ENCODE measurements at places on chromosomes 16 and 17.
A peak's percentile ranks its signal among the peaks of the same experiment; 100 is the strongest.

DNA sequence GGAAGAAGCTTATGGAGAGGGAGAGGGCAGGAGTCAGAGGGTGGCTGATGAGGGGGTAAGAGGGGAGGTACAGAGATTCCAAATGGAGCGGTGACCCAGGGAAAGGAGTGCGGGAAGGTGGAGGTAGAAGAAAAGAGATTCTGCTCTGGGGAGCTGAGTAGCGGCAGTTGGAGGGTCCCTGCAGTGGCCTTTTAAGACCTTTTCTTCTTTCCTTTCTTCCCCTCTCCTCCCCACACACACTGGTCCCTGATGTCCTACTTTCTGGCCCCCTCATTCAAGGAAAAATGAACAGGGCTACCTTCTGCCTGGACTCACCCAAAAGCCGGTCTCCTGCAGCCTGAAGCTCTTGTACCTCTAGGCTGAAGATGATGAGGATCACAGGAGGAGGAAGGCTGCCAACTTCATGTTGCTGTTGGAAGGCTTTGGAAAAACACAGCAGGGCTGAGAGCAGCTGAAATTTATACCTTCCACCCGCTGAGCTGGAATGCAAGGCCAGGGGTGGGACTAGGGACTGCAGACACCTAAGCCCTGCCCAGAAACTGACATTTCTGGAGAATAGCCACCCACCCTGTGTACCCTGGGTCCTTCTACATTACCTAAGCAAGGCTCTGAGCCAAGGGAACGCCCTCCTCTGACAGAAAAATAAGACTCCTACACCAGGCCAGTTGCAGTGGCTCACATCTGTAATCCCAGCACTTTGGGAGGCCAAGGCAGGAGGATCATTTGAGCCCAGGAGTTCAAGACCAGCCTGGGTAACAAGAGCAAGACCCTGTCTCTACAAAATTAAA lies 9.4 kb upstream of the HEATR6 start:
- peak; percentile 53 for DNase-seq

DNA sequence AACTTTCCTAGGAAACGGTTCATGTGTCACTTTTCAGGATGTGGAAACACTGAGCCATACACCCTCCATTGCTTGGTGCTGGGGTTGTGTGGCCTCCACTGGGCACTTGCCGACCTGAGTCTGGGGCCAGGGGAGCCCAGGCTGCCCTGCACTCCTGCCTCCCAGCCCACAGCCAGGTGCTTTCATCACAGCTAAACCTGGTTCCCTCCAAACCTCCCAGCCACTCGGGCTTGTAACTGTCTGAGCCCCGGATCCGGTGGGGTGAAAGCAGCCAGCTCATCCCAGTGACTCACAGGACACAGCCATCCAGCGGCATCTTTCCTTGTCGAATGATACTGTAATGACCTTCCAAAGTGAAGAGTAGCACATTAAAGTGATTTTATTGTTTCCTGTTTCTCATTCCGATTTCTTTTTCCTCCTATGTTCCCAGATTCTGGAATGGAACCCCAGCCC lies 19.8 kb downstream of the CARHSP1 start:
- no peak for DNase-seq

DNA sequence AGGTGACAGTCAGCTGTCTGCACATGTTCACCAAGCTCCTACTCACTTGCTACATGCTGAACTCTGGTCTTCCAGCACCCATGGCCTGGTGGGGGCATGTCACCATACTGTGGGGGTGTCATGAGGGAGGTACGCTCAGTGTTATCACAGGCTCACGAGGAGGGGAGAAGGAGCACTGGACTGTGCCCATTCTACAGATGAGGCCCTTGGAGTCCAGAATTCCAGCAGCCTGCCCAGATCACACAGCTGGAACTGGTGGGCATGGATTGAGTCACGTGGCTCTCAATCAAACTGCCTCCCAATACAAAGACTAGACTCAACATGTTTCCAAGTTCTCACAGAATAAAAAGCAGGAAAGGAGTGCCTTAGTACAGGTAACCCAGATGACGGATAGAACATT lies 10.7 kb downstream of the AXIN2 start:
- no peak for DNase-seq

GRCh38 chr16:54405478-54405877 lies 118.9 kb upstream of the IRX3 start:
- DNase-seq, result no peak

DNA sequence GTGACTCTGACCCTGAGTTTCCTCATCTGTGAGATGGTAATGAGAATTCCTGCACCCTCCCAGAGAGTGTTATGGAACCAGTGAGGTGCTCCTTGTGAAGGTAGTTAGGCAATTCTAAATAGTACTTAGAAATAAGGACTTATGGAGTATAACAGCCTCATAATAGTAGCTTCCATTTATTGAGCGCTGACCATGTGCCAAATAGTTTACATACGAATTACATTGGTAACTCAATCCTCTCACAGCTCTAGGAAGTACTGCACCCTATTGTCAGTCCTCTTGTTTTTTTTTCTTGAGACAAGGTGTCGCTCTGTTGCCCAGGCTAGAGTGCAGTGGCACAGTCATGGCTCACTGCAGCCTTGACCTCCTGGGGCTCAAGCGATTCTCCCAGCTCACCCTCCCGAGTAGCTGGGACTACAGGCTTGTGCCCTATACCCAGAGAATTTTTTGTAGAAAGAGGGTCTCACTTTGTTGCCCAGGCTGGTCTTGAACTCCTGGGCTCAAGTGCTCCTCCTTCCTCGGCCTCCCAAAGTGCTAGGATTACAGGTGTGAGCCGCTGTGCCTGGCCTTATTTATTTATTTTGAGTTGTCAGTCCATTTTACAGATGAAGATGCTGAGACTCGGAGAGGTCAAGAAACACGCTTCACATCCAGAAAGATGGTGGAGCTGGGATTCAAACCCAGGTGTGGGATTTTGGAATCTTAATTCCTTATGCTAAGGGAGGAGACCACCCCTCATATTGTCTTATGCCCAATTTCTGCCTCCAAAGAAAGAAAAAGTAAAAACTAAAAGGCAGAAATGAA lies 2.9 kb downstream of the TNS4 start:
- no peak for DNase-seq

GRCh38 chr16:88633684-88634140 lies 4.7 kb upstream of the IL17C start:
- no peak for DNase-seq

- DNase-seq, result peak; percentile 98
Observed at GRCh38 chr17:44110823-44111633, 12.4 kb downstream of the HDAC5 start.

DNA sequence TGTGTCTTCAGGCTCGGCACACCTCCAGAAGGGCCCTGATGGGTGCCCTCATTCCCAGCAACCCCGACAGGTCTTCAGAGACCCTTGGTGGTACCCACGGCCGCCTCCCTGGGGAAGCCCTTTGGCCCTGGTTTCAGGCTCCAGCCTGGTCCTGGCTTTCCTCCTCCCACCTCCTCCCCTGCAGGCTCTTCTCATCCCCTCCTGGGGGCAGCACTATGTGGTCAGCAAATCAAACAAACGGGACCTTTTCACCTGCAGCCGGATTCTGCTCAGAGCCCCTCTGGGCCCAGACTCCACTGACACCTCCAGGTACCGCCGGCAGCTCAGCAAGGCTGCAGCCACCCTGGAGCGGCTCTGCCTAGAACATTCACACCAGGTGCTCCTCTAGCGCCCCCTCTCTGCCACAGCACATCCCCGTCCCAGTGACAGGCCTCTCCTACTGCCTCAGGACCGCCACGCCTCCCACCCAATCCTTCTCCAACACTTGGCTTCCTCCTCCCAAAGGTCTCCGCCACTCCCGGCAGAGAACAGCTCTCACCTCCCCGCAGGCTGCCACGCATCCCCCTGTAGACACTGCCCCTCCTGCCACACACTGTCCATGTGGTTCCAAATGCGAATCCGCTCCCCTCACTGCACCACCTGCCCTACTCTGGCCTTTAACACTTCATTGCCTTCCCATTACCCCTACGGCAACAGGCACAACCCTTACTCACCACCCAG lies 12.0 kb downstream of the CORO7 start:
- DNase-seq, result no peak

GRCh38 chr17:17877529-17878358 lies 41.0 kb upstream of the SREBF1 start:
- peak; percentile 95 for DNase-seq

DNA sequence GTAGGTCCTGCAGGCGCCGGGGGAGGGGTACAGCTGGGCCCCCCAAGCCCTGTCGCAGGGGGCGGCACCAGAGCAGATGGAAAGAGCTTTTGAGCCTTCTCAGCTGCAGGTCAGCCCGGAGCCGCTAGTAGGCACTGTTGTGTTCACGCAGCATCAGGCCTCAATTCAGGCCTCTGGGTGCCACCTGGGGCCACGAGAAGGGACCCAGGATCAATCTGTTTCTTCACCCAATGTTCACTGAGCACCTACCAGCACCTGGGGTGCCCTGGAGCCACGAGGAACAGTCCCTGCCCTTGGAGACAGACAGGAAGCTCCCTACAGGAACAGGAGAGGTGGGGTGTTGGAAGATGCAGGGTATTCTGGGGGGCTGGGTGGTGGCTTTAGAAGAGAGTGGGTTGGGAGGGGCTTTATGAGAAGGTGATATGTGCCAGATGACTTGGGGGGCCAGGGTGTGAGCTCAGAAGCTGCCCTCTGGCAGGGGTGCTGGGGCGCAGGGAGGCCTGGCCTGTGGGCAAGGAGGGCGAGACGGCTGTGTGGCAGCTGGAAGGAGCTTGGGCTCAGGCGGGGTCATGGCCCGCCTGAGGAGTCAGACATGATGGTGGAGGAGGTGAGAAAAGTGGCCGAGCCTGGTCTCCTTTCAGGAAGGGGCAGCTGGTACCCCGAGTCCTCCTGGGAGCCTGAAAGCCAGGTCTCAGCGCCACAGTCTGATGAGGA lies 121.9 kb upstream of the GSE1 start:
- peak; percentile 74 for DNase-seq

- no peak for DNase-seq
Observed at GRCh38 chr16:22381392-22381791, 7.0 kb upstream of the CDR2 start.

DNA sequence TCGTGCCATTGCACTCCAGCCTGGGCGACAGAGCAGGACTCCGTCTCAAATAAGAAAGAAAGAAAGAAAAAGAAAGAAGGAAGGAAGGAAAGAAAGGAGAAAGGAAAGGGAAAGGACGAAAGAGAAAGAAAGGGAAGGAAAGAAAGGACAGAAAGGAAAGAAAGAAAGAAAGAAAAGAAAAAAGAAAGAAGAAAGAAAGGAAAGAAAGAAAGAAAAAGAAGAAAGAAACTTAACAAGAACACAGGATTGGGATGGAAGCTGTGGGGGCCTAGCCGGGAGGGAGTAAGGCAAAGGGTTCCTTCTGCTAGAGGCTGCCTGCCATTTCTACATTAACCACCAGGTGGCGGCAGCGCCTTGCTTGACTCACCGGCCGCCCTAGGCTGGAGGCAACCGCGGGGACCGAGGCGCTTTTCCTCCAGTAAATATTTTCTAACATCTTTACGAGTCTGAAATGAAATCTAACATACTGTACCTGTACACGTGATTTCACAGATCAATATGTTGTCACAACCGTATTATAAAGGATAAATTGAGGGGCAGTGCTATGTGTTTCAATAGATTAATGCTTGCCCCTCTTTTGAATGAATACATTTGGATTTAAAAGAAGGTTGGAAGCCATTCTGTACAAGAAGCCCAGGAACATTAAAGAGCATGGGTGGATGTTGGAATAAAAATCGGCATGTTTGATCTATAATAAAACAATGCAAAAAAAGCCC lies 6.1 kb downstream of the GJD3 start:
- peak; percentile 91 for DNase-seq

DNA sequence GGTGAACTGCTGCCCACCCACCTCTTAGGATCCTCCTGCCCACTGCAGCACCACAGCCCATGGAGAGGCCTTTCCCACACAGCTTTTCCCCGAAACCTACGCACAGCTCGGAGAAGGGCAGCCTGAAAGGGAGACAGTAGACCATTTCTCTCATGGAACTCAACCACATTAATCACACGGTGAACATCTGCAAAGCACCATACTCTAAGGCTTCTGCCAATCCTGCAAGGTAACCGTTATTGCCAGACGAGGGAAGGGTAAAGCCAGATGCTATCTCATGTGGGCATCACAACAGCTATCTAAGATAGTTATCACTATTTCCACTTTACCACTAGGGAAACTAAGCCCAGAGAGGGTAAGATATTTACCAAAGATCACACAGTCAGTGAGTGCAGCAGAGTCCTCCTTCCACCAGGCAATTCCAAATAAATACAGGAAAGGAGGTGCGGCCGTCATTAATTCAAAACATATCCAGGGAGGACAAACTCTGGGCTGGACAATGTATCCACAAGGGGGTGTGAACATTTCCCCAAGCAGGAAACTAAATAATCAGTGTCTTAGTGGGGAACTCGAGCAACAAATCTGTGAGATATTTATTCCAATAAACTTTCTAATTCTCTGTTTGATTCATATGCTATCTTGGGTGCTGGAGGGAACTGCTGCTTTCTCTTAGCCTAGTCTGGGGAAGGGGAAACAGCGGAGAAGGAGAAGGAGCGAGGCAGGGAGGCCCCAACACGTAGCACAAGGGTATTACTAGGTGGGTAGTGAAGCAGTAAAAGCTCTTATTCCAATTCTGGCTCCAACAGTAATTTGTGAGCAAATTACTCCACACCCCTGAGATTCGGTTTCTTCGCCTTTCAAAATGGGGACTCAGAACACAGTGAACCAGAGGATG lies 723 bp downstream of the TMEM186 start:
- DNase-seq, result no peak

GRCh38 chr16:89031715-89032659 lies 55.0 kb upstream of the CBFA2T3 start:
- DNase-seq, result no peak

- DNase-seq, result no peak
Observed at GRCh38 chr17:73782641-73783381, 138.6 kb upstream of the SDK2 start.

DNA sequence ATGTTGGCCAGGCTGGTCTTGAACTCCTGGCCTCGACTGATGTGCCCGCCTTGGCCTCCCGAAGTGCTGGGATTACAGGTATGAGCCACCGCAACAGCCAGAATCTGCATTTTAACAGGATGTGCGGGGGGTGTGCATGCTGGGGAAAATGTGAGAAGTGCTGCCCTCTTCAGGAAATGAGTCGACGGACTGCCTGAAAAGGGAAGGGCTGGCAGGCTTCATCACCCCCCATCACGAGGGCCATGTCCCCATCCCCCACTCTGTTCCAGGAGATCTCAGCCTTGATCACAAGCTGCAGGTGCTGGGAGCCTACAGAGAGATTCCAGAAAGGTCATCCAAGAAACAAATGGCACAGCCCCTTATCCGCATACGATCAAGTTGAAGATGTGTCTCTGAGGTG lies 195.3 kb upstream of the RPL38 start:
- DNase-seq, result no peak

- peak; percentile 94 for DNase-seq
Observed at GRCh38 chr16:370443-370842, at the start of gene MRPL28. MRPL28 (minus strand) TSS chr16:370538; CDS start chr16:370218, 320 bp downstream.

DNA sequence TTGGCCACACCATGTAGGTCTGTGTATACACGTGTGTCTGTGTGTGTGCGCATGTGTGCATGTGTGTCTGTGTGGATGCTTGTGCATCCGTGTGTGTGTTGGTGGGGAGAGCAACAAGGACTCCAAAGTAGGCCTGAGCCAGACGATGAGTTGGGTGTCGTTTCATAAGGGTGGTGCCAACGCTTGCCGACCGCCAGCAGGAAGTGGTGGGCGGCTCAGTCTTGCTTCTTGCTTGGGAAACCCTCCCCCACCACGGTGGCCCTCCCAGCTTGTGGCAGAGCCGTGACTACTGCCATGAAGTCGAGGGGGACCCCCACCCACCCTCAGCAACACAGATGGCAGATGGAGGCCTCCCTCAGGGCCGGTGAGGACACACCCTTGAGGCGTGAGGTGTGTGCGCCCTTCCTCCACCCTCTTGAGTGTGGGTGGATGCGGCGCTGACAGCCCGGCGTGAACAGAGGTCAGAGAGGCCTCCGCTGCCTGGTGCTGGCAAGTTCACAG lies 17.5 kb downstream of the SBK1 start:
- no peak for DNase-seq

GRCh38 chr17:28347261-28347891 lies 10.0 kb downstream of the POLDIP2 start:
- DNase-seq, result peak; percentile 54
